ENCODE measurements at places on chromosomes 2 and 18. TPM values are rescaled to one million over a fixed set of nuclear protein-coding genes. Genes with fewer than 3 reads are reported as not detected.

Gene WIPF1
- 5.2 TPM for total RNA-seq

- H3K4me1 ChIP-seq, result peaks cover 7% of the 10 kb centered on the region
- no peak overlapping the region for H3K27ac ChIP-seq
- no peak overlapping the region for H3K4me3 ChIP-seq
- H3K27me3 ChIP-seq, result no peaks in the 10 kb centered on the region
- peaks cover 34% of the 10 kb centered on the region for H3K36me3 ChIP-seq
Measured at GRCh38 chr2:241349941-241350340, 6.1 kb upstream of the FARP2 start.

GRCh38 chr2:15989559-15989958 is 49.2 kb downstream of the MYCN start:
- no peak for DNase-seq
- H3K4me1 ChIP-seq, result peaks cover 4% of the 10 kb centered on the region
- no peaks in the 10 kb centered on the region for H3K36me3 ChIP-seq

GRCh38 chr2:85470850-85471800 is 52.6 kb downstream of the SH2D6 start:
- H3K36me3 ChIP-seq, result no peaks in the 10 kb centered on the region
- H3K4me1 ChIP-seq, result no peaks in the 10 kb centered on the region
- DNase-seq, result no peak
- H3K27ac ChIP-seq, result no peak overlapping the region

DNA sequence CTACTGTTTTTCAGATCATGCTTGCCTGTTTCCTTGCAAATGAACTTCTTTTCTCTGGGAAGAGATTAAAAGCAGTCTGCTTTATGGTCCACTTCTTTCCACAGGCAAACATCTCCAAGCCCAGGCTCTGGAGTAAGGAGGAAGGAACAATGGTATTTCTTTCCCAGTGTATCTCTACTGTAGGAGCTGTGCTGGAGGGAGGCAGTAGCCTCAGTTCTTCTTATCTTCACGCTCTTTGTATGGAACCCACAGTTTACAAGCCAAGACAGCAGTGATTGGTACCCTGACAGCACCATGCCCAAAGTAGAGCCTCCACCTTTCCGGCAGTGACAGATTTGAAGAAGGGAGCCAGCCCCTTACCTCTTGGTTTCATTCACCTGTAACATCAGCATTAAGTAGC is 35.2 kb downstream of the SPOPL start:
- no peaks in the 10 kb centered on the region for H3K27me3 ChIP-seq
- no peak for DNase-seq
- peaks cover 3% of the 10 kb centered on the region for H3K36me3 ChIP-seq
- H3K4me3 ChIP-seq, result no peak overlapping the region
- peaks cover 4% of the 10 kb centered on the region for H3K4me1 ChIP-seq

Gene CCDC150
- 31.9 TPM for total RNA-seq

DNA sequence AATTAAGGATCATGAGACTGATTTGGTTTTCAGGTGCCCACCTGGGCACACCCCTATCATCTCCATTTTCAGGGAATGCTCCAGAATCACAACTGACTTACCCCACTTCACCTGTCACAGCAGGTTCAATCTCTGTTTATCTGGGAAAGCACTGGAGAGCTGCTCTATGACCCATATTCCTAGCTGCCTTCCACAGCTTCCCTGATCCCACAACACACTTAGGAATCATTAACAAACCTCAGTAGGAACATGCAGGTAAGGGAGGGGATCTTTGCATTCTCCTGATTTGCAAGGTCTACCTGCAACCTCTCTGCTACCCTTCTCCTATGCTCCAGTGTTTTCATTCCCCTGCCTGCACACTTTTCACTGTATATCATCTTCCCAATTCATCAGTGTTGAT is 18.7 kb upstream of the FABP1 start:
- H3K27ac ChIP-seq, result no peak overlapping the region
- no peak for DNase-seq
- no peaks in the 10 kb centered on the region for H3K4me1 ChIP-seq
- no peaks in the 10 kb centered on the region for H3K27me3 ChIP-seq
- no peak overlapping the region for H3K4me3 ChIP-seq

GRCh38 chr2:67839242-67839641 is 223.6 kb downstream of the C1D start:
- no peaks in the 10 kb centered on the region for H3K27me3 ChIP-seq
- DNase-seq, result no peak
- H3K4me1 ChIP-seq, result no peaks in the 10 kb centered on the region

DNA sequence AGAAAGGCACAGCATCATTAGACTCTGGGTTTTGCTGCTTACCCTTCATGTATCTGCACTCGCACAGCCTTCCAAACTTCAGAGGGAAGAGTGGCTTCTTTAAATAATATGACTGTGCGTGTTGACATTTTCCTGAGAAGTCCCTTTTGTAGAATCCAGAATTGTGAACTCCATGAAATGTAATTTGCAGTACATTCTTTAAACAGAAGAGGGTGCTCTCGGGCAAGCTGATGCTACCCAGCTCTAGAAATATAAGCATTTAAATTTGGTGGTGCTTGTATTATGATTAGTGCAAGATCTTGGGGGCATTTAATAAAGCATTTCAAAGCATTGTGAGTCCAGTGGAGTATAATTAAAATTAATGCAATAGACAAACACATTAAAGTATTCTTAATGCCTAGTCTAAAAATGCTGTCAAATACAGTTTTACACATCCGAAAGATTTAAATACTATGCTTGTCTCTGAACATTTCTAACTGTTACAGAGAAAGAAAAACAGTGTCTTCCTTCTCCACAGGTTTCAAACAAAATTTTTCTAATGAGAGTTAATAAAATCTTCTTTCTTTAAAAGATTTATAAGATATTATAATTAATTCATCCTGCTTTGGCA is 17.3 kb upstream of the GTF2A1L start:
- no peaks in the 10 kb centered on the region for H3K4me1 ChIP-seq
- no peak overlapping the region for H3K27ac ChIP-seq
- H3K4me3 ChIP-seq, result no peak overlapping the region
- no peak for DNase-seq

Gene LIMS1
- 39.0 TPM for total RNA-seq

DNA sequence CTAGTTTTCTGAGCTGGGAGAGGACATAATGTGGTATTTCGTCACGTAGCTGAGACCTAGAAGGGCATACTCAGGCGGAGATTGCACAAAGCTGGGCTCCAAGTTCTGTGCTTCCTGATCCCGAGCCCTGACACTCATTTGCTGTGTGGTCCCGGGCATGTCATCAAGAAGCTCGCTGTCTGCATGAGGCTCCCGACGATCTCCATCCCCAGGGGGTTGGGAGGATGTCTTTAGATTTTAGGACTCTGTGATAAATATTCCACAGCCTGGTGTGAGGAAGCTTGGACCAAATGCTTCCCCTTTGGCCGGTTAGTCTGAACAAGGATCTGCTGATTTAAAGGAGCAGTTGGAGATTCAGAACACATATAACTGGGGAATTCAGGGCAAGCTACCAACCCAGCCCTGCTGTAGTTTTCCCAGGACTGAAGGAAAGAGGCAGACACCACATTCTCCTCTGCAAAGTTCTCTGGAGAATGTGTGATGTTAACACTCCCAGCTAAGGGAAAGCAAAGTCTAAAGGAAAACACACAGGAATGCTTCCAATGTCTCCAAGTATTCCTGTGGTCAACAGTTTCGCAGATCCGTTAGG is 2.3 kb downstream of the KCNE4 start:
- DNase-seq, result no peak
- H3K27ac ChIP-seq, result no peak overlapping the region
- no peak overlapping the region for H3K4me3 ChIP-seq

Gene RFTN2
- 2.4 TPM for total RNA-seq

- H3K4me3 ChIP-seq, result no peak overlapping the region
- no peak for DNase-seq
- H3K27ac ChIP-seq, result no peak overlapping the region
- no peaks in the 10 kb centered on the region for H3K36me3 ChIP-seq
- no peaks in the 10 kb centered on the region for H3K4me1 ChIP-seq
Measured at GRCh38 chr2:163802284-163802683, 66.5 kb upstream of the FIGN start.

Gene GMPPA
- total RNA-seq, result 34.3 TPM

GRCh38 chr2:106839849-106840595 is 45.9 kb downstream of the ST6GAL2 start:
- H3K4me1 ChIP-seq, result no peaks in the 10 kb centered on the region
- H3K4me3 ChIP-seq, result no peak overlapping the region
- no peaks in the 10 kb centered on the region for H3K36me3 ChIP-seq
